ENCODE measurements at places on chromosomes 16 and 17. TPM values are rescaled to one million over a fixed set of nuclear protein-coding genes. Genes with fewer than 3 reads are reported as not detected.

TNFSF12 gene
- 18.0 TPM for total RNA-seq

TP53TG3C gene
- not detected for total RNA-seq

ITGB3 gene
- total RNA-seq: 16.8 TPM

DNA sequence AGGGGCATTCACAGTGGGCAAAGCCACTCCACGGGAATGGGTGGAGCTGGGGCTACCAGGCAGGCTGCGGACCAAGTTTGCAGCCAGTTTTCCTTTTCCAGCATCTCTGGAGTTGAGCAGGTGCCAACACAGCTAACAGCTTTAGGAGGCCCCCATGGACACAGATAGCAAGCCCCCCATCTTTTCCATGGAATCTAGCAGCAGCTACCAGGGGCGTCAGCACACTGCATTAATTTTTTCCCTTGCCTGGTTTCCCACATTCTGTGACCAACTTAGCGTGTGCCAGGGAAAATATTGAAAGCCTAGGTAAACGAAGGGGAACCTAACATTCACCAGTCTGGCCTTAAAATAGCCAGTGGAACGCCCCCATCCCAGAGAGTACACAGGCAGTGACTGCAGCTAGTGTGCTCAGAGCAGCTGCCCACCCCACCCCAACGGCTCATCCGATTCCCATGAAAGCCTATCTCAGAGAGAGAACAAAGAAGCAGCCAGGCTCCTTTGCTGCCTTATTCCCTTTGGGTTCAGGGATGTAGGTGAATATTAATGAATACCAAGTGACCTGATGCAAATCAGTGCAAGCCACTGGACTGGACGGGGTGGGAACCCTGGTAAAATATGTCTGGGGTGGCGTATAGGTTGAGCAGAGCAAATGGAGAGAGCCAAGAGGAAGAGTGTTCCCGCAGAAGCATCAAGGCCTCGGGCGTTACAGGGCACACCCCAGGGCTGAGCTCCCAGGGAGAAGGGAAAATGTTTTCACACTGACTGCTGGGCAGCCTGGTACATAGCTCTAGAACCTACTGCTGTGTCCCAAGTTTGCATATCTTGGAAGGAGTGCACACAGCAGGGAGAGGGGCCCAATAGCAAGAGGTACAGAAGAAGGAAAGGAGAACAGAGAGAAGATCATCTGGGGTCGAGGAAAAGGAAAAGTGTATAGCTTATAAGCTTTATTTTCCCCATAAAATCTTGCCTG, 73.9 kb upstream of the SOX9 start:
- peak; percentile 44 for DNase-seq

- DNase-seq: peak; percentile 64
Observed at GRCh38 chr17:14845591-14846281, 419.4 kb downstream of the PMP22 start.

DNA sequence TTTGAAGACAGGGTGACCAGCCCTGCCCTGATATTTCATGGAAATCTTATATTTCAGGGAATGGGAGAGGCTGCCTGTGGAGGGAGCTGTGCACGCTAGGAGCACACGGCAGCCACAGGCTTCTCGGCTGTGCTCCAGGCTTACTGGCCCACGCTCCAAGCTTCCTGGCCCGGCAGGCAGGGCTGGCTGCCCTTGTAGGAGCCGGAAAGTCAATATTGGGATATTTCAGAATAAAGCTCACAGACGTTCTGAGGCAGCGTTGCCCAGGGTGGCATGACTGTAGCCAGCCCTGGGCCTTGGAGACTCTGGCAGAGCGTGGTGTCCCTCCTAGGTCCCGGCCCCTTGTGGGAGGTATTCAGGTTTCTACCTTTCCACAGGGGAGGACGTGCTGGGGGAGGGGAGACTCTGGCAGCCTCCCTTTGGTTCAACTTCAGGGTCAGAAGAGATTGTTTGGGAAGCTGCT, 95.6 kb downstream of the NPIPB11 start:
- DNase-seq: no peak
